CD4-positive, alpha-beta T cell treated with Interleukin-1 beta for 1 hour (primary cell): ENCODE measurements at places on chromosomes 2 and 18.

GRCh38 chr18:23710068-23710527 lies 20.8 kb downstream of the LAMA3 start:
- no peak for DNase-seq

- DNase-seq = no peak
These were observed 654.7 kb upstream of the FANCL start for GRCh38 chr2:58895857-58896256.

GRCh38 chr2:237294460-237294859 lies 119.5 kb downstream of the COL6A3 start:
- DNase-seq = no peak

GRCh38 chr18:6979954-6980353 lies 137.6 kb downstream of the LAMA1 start:
- no peak for DNase-seq

GRCh38 chr2:140734992-140735391 lies 1395.8 kb downstream of the LRP1B start:
- no peak for DNase-seq

GRCh38 chr2:187655001-187655400 lies 100.8 kb upstream of the TFPI start:
- no peak for DNase-seq

DNA sequence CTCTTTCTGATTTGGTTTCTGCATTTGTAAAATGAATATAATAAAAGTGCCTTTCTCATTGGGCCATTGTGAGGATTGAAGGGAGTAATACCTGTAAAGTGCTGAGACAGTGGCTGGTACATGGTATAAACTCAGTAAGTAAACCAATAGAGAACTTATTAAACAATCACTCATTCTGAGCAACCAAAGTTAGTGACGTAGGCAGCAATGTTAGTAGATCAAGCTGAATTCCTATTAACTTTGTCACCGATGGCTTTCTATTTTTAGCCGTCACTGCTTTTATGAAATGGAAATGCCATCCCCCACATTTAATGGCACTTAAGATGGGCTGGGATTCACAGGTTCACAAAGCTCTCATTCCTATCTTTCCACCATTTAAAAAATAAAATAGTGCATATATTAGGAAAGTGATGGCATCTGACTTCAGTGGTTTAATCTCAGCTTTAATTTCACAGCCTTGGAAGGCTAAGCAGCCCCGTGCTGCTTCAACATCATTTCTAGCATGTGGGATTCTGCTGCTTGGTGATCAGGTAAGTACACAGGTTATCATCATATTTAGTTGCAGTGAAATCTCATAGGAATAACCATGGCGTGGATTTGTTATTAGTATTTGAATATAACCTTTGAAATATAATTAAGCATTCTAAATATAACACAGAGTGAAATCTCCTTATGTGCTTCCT lies 17.6 kb upstream of the PPP4R1 start:
- DNase-seq = no peak

- no peak for DNase-seq
These were observed 60.9 kb upstream of the TFCP2L1 start for GRCh38 chr2:121345887-121346286.

DNA sequence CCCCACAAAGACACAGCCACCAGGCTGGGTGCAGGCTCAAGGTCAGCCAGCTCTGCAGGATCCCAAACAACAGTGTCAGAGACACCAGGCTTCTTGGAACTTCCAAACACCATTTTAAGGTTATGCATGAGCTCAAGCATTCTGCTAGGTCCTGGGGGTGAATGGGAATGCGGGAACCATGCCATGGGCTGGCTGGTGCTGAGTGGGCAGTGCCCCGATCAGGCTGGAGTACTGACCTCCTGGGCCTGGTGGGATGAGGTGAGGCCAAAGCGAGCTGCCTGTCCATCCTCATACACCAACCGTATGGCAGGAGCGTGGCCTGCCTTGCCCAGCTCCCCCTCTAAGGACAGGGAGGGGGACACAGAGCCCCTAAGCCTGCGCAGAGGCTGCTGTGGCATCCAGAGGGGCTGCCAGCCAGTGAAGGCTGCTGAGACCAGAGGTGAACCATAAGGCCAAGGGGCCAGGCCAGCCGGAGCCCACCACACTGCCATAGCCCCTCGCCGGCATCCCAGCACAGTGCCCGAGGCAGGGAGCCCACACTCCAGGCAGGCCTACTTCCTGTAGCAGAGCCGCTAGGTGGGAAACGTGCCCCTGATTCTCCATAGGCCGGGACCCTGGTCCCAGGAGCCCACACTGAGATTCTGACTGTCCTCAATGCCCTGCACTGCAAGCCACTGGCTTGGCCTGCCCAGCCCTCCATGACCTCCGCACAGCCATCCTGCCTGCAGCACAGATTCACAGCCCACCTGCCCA lies 135.0 kb downstream of the HDAC4 start:
- DNase-seq = no peak

DNA sequence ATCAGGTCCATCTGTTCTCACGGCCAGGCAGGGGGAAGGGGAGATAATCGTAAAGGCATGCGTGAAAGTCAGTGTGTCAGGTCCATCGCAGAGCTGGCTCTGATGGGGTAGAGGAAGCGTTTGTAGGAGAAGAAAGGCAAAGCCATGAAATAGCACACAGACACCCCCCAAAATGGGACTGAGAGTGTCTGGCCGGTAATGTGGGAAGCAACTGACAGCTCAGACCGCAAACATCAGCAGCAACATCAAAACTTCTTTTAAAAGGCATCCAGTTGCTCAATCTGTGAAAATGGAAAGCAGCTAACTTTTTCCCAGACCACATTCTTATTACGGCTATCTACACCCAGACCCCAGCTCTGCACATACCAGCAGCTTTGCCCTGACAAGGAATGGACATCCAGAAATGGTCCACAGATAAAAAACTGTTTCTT lies 232.6 kb downstream of the EN1 start:
- no peak for DNase-seq

DNA sequence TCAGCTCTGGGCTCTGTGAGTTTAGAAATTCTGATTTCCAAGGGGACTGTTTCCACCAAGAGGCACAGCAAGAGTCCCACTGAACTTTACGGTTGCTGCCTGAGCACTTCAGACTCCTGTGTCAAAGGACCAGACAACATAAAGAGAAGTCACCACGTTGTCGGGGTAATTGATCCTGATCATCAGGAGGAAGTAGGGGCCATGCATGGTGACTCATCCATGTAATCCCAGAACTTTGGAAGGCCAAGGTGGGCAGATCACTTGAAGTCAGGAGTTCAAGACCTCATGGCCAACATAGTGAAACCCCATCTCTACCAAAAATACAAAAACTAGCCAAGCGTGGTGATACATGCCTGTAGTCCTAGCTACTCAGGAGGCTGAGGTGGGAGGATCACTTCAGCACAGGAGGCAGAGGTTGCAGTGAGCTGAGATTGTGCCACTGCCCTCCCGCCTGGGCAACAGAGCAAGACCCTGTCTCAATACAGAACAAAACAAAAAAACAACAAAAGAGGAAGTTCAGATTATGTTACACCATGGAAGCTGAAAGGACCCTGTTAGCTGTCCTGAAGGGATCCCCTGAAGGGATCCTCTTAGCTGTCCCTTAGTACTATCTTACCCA lies 9.4 kb upstream of the ASXL2 start:
- no peak for DNase-seq

DNA sequence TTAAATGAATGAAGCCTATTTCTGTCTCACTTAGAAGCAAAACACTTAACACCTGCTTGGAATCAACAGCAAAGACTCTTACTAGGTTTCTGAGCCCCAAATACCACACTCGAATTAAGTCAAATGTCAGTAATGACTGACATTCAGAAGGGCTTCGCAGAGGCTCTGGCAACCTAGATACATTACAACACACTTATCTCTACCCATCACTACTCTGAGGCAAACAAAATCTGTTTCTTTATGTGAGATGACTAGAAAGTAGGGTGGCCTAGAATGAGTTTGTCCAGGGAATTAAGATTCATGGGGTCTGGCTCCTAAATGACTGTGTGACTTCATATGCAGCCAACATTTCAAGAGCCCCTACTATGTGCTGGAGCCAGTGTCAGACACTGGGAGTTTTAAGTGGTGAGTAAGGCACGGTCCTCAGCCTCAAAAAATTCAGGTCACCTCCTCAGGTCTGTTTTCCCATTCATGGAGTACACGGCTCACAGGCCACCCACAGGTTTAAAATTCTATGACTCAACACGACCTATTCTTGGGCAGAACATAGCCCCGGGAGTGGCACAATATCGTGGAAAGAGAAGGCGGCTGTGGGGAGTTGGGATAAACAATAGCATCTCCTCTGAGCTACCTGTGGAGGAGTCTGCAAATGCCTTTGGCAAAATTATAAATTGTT lies 150.3 kb upstream of the ZFP36L2 start:
- DNase-seq = no peak

DNA sequence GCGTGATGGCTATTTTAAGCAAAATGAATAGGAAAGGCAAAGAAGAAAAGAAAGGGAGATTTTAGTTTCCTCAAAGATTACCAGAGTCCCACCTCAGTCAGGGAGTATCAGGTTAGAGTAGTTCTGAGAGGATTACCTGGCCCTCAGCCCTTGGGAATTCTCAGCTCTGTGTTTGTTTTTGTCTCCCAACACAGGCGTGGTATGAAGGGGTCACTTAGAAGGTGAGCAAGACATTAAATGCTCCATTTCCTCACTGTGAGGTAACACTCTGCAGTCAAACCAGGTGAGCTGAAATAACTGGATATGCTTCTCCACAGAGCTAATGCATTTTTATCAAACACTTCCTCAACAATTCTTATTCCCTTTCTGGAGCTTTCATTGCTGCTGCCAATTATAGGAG lies 232.2 kb downstream of the IKZF2 start:
- no peak for DNase-seq

- DNase-seq = no peak
These were observed 14.2 kb downstream of the ECEL1 start for GRCh38 chr2:232473467-232473890.

DNA sequence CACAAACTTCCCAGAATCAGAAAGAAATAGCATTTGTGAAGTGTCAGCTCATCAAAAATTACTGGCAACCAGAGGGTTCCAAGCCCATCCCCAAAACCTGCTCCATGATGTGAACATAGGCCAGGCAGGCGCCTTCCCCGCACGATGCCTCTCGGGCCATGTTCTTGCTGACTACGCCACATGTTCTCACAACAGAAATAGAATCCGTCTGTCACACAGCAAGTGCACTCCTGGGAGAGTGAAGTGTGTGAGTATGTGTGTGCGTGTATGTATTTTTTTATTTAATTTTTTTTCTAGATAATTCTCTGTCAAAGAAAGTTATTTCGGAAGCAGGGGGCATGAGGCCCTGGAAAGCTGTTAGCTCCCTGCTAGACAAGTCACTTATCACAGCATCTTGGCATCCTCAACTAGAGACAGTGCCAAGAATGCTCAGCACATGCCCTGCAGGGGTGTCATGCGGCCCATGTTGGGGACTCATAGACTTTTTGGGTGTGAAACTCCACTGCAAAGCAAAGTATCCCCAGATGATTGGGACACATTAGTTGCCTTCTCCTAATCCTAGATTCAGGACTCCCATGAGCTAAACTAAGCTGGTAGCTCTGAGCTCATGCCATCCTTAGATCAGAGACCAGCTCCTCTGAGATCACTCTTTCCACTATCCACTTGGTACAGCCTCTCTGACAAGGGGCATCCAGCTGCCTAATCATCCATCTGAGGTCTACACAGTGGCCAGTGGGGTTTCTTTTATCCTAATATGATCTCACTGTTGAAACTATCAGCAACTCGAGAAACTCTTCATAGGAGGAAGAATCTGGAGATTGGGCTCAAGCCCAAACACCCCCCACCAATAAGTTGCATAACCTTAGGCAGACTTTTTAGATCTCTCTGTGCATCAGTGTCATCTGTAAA lies 53.2 kb upstream of the CYRIA start:
- DNase-seq = no peak

- DNase-seq = no peak
These were observed 13.9 kb upstream of the ST8SIA5 start for GRCh38 chr18:46770708-46771107.

GRCh38 chr2:29808321-29808720 lies 113.1 kb downstream of the ALK start:
- no peak for DNase-seq

DNA sequence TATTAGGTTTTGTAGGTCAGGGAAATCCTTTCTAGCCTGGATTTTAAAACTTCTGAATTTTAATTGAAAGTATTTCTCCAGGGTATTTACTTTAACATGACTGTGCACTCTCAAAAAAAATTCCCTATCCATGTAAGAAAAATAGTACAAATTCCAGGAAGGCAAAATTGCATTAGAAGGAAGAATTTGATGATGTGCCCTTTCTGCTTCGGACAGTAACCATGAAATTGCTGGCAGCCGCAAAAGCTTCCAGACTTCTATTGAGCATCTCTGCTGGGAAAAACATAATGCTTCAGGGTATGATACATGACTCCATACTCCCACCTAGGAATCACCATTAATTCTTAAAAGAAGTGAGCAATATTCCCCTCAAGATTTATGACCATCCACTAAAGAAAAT lies 17.2 kb upstream of the KLF7 start:
- no peak for DNase-seq

GRCh38 chr2:109231996-109232705 lies 103.1 kb downstream of the SH3RF3 start:
- DNase-seq = no peak

GRCh38 chr2:205169464-205169863 lies 512.8 kb upstream of the NRP2 start:
- DNase-seq = no peak

DNA sequence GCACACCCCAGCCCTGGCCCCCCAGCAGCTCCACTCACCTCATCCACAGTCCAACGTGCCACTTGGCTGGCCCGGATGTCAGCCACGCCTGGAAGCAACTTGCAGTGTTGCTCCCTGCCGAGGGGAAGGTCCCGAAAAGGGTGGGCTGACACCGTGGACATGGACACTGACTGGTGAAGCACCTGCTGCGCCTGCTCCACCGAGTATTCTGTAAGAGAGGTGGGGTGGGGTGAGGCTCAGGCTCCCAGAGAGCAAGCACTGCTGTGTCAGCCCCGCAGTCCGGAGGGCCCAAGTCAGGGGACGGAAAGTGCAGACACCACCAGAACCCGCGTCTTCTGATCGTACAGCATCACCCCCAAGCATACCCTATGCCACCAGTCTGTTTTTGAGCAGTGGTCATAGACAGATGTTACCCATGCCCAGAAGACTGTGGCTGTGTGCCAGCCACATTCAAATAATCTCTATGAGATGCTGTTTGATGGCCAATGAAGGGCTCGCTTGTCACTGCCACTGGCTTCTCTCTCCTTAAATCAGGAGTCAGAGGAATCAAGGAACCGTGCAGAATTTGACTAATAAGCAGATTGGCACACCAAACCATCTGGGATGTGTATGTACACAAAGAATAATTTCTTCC lies 74.2 kb upstream of the TMEM200C start:
- DNase-seq = no peak

DNA sequence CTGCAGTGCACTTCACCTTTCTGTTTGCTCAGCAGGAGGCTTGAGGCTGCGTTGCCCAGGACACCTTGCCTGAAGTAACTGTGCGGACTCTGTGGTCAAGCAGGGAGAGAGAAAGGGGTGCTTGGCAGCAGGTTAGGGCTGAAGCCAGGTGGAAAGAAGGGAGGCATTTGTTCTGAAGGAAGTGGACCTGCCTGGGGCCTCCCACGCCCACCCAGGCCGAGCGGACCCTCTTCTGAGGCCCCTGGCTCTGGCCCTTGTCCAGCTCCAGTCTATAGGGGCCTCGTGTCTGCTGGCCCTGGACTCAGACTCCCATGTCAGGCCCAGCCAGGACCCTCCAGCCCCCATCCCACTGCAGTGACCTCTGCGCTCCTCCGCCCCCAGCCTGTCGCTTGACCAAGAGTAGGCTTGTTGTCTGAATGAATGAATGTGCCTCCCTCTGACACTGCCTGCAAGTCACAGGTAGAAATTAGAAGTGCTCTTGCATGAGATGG lies 2.5 kb downstream of the SNED1 start:
- DNase-seq = no peak
